Activated CD4-positive, alpha-beta T cell treated with anti-CD3 and anti-CD28 coated beads, Interleukin-2, amount 10 ng/mL, durations not matched to agents 24 days and 14 days (primary cell): ENCODE measurements at places on chromosomes 3 and 15. TPM values are rescaled to one million over a fixed set of nuclear protein-coding genes. Genes with fewer than 3 reads are reported as not detected.

- H3K4me1 ChIP-seq = no peaks in the 10 kb centered on the region
- H3K36me3 ChIP-seq = no peaks in the 10 kb centered on the region
- no peaks in the 10 kb centered on the region for H3K27me3 ChIP-seq
- no peak overlapping the region for H3K4me3 ChIP-seq
- no peak overlapping the region for H3K27ac ChIP-seq
- no peak for DNase-seq
These were observed 392.4 kb downstream of the EDEM1 start for GRCh38 chr3:5579946-5580345.

The ERC2 gene
- 0.19 TPM in 1 of 2 replicates, not detected in the other for total RNA-seq

The NRG4 gene
- not detected in 2 replicates for total RNA-seq

GRCh38 chr15:41429003-41429890 is 12.4 kb downstream of the RTF1 start:
- no peaks in the 10 kb centered on the region for H3K27me3 ChIP-seq
- peak; percentile 77 for DNase-seq
- peak overlapping the region; percentile 93 for H3K27ac ChIP-seq
- peaks cover 24% of the 10 kb centered on the region for H3K4me1 ChIP-seq

GRCh38 chr3:128515967-128516366 is 23.0 kb upstream of the GATA2 start:
- no peaks in the 10 kb centered on the region for H3K4me1 ChIP-seq
- H3K36me3 ChIP-seq = no peaks in the 10 kb centered on the region
- H3K4me3 ChIP-seq = no peak overlapping the region

GRCh38 chr15:42707068-42707467 is 29.9 kb downstream of the CDAN1 start:
- H3K36me3 ChIP-seq = no peaks in the 10 kb centered on the region
- DNase-seq = no peak
- no peaks in the 10 kb centered on the region for H3K27me3 ChIP-seq
- H3K4me1 ChIP-seq = peaks cover 7% of the 10 kb centered on the region
- no peak overlapping the region for H3K27ac ChIP-seq
- no peak overlapping the region for H3K4me3 ChIP-seq

The TGM4 gene
- not detected in 2 replicates for total RNA-seq

The SPRED1 gene
- total RNA-seq = 0.44 and 0.71 TPM in 2 replicates

GRCh38 chr3:124529826-124530571 is 200.3 kb upstream of the UMPS start:
- no peaks in the 10 kb centered on the region for H3K4me1 ChIP-seq
- no peak for DNase-seq
- H3K4me3 ChIP-seq = no peak overlapping the region

DNA sequence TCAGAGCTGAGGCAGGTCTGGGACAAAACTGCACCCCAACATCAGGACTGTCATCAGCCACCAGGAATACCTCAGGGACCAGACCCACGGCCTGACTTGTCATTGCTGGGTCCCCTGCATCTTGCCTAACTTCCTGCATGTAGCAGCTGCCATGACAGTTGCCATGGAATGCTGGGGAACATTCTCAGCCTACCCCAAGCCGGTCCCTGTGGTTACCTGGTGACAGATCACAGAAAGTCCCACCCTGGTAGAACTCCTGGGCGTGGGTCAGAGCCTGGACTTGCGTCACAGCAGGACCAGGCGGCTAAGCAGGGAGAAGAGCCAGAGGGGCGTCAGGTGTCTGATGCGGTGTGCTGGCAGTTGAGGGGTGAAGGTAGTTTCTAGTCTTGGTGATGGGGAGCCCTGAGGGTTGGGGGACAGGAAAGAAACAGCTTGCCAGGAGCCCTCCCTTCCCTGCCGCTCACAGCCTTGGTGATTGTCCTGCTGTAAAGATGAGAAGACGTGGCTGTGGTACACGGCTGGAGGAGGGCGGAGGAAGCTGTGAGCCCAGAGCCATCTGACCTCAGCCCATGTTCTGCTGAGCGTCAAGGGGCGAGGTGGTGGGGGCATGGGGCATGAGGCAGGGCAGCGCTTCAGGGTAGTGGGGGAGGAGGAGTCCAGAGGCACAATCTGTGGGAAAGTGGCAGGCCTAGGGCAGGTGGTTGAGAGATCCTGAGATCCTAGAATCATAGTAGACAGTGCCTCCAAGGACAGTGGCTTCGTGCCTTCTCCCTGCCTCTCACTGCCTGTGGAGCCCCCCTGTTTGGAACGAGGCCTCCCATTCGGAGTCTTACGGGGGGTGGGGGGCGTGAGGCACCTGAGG is 5.4 kb downstream of the H1-8 start:
- DNase-seq = no peak
- peaks cover 8% of the 10 kb centered on the region for H3K27me3 ChIP-seq
- H3K27ac ChIP-seq = no peak overlapping the region
- no peak overlapping the region for H3K4me3 ChIP-seq

DNA sequence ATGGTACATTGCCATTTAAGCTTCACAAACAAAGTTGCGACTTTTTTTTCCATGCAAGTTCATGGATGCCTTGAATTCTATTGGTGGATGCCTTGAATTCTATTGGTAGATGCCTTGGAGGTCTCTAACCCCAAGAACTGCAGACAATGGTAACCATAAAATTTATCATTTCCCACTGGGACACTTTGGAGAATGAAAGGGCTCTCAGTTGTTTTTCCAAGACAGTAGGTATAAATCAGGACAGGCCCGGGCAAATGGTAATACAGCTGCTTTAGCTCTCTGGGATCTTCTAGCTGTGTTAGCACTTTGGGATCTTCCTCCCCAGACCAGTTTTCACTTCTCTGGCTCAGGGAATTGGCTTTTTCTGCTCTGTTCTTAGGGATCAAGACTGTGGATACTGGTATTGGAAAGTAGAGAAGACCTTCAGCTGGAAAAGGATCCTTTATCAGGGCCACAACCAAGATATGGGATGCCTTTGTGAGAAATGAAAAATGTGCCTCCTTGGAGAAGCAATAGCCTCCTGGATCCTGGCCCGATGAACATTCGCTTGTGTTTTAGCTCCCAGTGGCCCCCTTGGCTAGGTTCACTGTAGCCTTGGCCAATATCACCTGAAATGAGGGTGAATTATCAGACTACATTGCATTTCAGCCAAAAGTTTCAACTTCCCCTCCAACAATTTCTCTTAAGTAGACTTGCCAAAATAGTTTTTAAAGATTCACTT is 8.3 kb downstream of the LRRC3B start:
- H3K4me3 ChIP-seq = no peak overlapping the region
- no peaks in the 10 kb centered on the region for H3K4me1 ChIP-seq
- H3K27me3 ChIP-seq = no peaks in the 10 kb centered on the region
- H3K27ac ChIP-seq = no peak overlapping the region

DNA sequence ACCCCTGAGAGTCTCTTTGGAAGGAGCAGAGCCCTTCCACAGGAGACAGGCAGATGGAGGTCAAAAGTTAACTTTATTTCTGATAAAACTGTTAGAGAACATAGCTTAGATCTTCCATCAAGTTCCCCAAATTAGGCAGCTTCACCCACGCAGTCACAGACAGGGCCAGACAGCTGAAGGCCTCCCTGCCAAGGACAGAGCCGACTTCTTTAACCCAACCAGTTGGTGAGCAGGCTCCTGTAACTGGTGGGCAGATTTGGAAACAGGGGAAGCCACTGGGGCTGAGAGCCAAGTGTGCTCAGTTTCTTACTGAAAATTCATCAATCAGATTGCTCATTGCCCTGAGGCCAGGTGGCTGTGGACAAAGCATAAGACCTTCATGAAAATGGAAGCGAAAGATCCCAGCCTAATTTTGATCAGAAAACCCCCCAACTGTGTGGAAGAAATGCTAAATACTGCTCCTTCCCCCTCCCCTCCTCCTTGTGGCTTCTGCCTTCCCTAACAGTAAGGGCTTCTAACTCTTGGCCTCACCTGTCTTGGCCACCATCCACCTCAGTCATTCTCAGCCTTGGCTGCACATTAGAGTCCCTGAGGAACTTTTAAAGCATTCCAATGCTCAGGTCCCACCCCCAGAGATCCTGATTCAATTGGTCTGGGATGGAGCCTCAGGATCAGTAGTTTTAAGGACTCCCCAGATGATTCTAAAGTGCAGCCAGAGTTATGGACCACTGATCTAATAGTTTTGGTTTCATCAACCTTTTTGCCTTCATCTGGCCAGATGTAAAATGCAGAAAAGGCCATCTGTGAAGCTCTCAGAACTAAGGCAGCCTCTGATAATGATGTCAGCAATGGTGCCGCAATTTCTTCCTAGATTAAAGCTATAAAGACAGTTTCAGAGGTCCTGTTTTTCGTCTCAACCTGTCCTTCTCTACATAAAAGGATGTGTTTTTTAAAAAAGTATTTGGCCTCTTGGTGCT is 11.5 kb downstream of the CLRN1 start:
- peaks cover 22% of the 10 kb centered on the region for H3K27me3 ChIP-seq
- DNase-seq = no peak
- H3K36me3 ChIP-seq = no peaks in the 10 kb centered on the region
- H3K27ac ChIP-seq = no peak overlapping the region

- no peaks in the 10 kb centered on the region for H3K36me3 ChIP-seq
- H3K27me3 ChIP-seq = peaks cover 14% of the 10 kb centered on the region
- peaks cover 11% of the 10 kb centered on the region for H3K4me1 ChIP-seq
- H3K4me3 ChIP-seq = peak within 1 kb of the TSS; percentile 90
- peak; percentile 97 for DNase-seq
- peak within 1 kb of the TSS; percentile 66 for H3K27ac ChIP-seq
These were observed at the start of gene CCDC13 for GRCh38 chr3:42772670-42773408. CCDC13 (minus strand) TSS chr3:42773253; CDS start chr3:42758345, 14,908 bp downstream.

GRCh38 chr3:170809975-170810357 is 60.0 kb downstream of the RPL22L1 start:
- peaks cover 3% of the 10 kb centered on the region for H3K27me3 ChIP-seq
- no peak for DNase-seq
- no peaks in the 10 kb centered on the region for H3K36me3 ChIP-seq

- peaks cover 8% of the 10 kb centered on the region for H3K27me3 ChIP-seq
- no peaks in the 10 kb centered on the region for H3K36me3 ChIP-seq
- DNase-seq = no peak
- H3K4me1 ChIP-seq = peaks cover 6% of the 10 kb centered on the region
These were observed 7.4 kb downstream of the EPHA3 start for GRCh38 chr3:89114841-89115223.

The CTXN2 gene
- 0.07 TPM in 1 of 2 replicates, not detected in the other for total RNA-seq

DNA sequence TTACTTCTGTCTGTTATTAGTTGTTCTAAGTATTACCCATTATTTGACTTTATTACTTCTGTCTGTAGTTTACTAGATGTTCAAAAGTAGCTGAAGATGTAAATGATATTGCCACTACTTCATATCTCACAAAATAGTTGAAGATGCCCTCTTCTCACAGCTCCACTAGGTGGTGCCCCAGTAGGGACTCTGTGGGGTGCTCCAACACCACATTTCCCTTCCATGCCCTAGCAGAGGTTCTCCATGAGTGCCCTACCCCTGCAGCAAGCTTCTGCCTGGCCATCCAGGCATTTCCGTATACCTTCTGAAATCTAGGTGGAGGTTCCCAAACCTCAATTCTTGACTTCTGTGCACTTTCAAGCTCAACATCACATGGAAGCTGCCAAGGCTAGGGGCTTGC is 80.8 kb downstream of the KCNH8 start:
- H3K27me3 ChIP-seq = peaks cover 2% of the 10 kb centered on the region
- no peak overlapping the region for H3K4me3 ChIP-seq
- no peak overlapping the region for H3K27ac ChIP-seq
- DNase-seq = no peak
- H3K36me3 ChIP-seq = no peaks in the 10 kb centered on the region

GRCh38 chr3:28745916-28746617 is 397.4 kb upstream of the AZI2 start:
- no peaks in the 10 kb centered on the region for H3K36me3 ChIP-seq
- H3K4me3 ChIP-seq = no peak overlapping the region
- no peak for DNase-seq
